ENCODE measurements at places on chromosomes 5 and 9.

- no peak for DNase-seq
Observed at GRCh38 chr5:179380211-179381035, 35.2 kb upstream of the ADAMTS2 start.

- no peak for DNase-seq
Observed at GRCh38 chr5:40414922-40415321, 264.8 kb upstream of the PTGER4 start.

GRCh38 chr9:113682297-113682771 lies 193.8 kb upstream of the ZNF618 start:
- no peak for DNase-seq

- no peak for DNase-seq
Observed at GRCh38 chr5:133942614-133943474, 25.6 kb downstream of the C5orf15 start.

GRCh38 chr5:173872957-173873305 lies 15.2 kb upstream of the CPEB4 start:
- no peak for DNase-seq

DNA sequence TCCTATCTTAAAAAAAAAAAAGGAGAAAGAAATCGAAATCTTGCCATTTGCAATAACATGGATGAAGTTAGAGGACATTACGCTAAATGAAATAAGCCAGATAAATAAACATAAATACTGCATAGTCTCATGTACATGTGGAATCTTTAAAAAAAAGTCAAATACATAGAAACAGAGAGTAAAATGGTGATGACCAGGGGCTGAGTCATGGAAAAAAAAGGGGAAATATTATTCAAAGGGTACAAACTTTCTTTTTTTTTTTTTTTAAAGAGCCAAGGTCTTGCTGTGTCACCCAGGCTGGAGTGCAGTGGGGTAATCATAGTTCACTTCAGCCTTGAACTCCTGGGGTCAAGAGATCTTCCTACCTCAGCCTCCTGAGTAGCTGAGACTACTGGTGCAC lies 310.1 kb downstream of the ZNF608 start:
- DNase-seq = no peak

DNA sequence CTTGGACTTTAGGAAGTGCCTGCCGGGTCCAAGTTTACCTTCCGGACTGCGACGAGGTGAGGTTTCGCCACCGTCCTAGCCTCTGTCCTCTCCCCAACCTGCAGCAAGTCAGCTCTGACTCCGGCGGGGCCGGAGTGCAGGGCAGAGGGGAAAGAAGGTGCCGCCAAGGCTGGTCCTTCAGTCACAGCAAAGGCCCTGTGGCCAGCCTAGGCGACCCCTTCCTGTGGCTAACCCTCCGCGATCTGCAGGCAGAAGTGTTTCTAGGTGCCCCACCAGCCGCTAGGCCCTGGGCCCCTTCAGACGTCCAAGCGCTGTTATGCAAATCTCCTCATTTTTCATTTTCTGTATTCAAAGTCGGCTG lies 11.1 kb upstream of the NKX2-5 start:
- DNase-seq = no peak
